ENCODE measurements at places on chromosomes 5 and 9.

DNA sequence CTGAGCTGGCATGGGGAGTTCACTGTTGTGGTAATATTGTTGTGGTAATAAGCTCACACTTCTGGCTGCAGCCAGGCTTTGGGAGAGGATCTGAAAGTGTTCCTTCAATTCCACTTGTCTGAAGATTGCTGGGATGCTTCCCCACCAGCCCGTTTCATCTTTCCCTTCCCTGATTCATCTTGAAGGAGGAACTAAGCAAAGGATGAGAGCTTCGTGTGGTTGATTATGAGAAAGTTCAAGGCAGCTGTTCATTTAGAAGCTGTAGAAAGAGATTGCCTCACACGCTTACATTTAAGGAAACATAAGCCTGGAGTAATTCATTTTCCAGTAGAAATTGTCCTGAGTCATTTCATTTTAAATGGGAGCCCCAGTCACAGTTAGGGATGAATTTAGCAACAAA, 122.4 kb upstream of the GAS1 start:
- no peak for DNase-seq

DNA sequence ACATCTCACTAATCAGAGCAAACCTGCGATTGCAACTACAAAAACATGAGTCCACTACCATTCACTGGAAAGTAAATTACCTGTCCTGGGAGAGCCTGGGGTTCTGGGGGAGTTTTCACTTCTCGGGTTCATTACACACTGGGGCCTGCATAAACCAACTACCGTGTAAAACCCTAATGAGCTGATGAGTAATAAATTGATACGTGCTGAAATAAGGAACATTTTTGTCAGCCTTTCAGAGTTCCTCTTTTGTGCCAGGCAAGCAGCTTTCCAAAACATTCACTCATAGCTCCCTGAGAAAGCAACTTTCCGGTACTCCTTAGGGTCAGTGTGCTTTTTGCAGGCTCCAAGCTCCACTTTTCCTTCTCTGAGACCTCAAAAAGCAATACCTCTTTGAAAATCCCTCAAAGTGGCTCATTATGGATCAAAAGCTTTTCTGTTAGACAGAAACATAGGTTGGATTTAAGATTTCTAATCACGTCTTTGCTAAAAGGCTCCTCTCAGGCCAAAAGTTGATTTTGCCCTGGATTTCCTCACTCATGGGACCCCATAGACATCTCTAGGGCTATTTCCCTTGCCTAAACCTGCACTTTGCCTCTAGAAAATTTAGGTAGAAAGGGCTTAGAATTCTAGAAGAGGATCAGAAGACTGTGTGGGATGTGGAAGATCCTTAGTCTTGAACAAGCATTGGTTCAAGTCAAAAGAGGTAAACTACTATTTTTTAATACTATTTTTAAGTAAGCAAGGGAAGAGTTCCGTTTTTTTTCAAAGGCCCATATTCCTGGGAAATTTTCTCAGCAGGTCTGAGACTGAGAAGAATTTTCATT, 74.8 kb downstream of the ST8SIA4 start:
- DNase-seq, result no peak

- no peak for DNase-seq
Observed at GRCh38 chr5:173775261-173776197, 112.6 kb upstream of the CPEB4 start.

- DNase-seq, result no peak
Observed at GRCh38 chr9:96086936-96087571, 211.6 kb downstream of the ERCC6L2 start.

- DNase-seq, result no peak
Observed at GRCh38 chr9:21502586-21502985, 20.5 kb upstream of the IFNE start.

GRCh38 chr9:21965401-21965951, 28.7 kb downstream of the CDKN2A start:
- DNase-seq, result no peak

- DNase-seq, result no peak
Observed at GRCh38 chr5:63401436-63402046, 560.7 kb downstream of the HTR1A start.

GRCh38 chr9:109887079-109887478, 107.1 kb downstream of the PALM2AKAP2 start:
- no peak for DNase-seq

DNA sequence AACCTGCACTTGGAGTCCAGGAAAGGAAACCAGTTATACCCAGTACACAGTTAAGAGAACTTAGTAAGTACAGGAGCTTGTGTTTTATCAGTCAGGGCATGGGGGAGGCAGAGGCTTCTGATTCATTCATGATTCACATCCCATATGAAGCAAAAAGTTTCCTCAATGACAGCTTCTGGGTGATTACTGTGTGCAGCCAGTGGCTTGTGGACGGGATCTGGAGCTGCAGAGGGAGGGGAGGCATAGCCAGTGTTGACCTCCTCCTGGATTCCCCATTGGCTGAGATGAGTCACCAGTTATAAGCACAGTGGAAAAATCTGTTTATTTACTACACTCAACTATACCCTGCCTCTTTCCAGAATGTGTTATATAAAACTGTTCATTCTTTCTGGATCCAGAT, 17.7 kb downstream of the IL31RA start:
- DNase-seq, result peak; percentile 29

- no peak for DNase-seq
Observed at GRCh38 chr5:109035436-109035835, 287.7 kb downstream of the FER start.

DNA sequence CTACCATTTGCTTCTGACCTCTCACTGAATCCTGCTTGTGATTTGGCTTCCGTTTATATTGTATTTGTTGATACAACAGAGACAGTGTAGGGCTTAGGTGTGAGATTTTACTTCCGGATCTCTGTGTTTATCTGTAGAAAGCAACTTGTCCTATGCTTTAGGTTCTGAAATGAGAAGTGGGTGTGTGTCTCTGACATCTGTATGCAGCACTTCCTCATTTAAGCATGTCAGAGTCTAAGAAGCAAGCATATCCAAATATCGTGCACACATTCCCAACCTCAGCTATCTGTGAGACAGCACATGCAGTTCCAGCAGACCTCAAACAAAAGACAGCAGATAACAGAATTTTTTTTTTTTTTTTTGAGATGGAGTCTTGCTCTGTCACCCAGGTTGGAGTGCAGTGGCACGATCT, 16.3 kb downstream of the KLF9 start:
- DNase-seq, result no peak

GRCh38 chr9:1550636-1551035, 464.5 kb upstream of the SMARCA2 start:
- DNase-seq, result no peak

GRCh38 chr5:30781643-30782042, 411.8 kb upstream of the CDH6 start:
- no peak for DNase-seq

Measured in stimulated activated CD4-positive, alpha-beta T cell treated with anti-CD3 and anti-CD28 coated beads, Interleukin-1b, Interleukin-23, amount 100 ng/mL, for 24 hours (primary cell).